T-helper 2 cell (primary cell): ENCODE measurements at places on chromosomes 3 and 15.

GRCh38 chr3:191301782-191302411 lies 27.3 kb upstream of the CCDC50 start:
- no peak for DNase-seq

DNA sequence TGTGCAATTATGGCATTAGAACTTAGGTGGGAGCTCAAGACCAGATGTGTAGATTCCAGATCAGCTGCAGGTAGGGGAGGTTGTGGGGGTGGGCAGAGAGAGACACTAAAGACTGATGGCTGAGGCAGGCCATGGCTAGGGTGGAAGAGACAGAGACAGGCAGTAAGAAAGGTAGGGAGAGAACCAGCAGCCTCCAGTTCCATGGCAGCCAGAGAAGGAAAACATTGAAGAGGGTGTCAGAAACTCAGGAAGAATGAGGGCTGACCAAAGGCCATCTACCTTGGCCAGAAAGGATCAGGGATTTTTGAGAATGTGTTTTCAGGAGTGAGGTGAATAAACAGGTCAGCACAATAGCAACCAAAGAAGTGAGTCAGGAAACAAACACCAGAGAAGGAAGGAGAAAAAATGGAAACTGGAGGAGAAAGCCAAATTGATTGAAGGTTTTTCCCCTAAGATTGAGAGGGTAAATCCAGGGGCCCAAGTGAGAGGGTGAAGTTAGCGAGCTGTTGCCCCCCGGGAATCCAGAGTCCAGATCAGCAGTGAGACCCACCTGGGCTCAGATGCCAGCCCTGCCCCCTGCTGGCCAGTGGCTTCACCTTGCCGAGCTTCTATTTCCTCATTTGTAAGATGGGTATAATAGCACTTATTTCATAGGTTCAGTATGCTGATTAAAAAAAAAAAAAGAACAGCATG lies 41.0 kb downstream of the ABHD2 start:
- DNase-seq, result peak; percentile 15

GRCh38 chr3:26768068-26768651 lies 145.6 kb downstream of the LRRC3B start:
- DNase-seq, result no peak

GRCh38 chr3:126040386-126040785 lies 43.5 kb downstream of the SLC41A3 start:
- DNase-seq, result no peak

GRCh38 chr3:186985661-186986364 lies 55.5 kb downstream of the ST6GAL1 start:
- no peak for DNase-seq

DNA sequence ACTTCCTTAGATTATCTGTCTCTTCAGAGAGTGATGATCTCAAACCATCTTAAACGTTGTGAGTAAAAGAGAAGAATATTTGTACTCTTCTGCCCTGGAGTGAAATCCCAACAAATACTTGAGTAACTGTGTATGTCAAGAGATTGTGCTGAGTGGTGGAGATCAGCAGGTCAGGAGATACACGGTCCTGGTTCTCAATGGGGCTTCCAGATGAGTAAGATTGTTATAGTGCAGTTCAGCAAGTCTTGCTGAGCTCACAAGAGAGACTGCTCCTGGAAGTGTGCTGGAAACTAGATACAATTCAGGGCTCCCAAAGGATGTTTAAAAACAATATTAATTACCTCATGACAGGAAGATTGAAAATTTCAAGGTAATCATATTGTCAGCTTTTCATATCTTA lies 184.3 kb downstream of the AKAP13 start:
- DNase-seq, result no peak

GRCh38 chr3:12316729-12317351 lies 28.0 kb downstream of the PPARG start:
- no peak for DNase-seq

DNA sequence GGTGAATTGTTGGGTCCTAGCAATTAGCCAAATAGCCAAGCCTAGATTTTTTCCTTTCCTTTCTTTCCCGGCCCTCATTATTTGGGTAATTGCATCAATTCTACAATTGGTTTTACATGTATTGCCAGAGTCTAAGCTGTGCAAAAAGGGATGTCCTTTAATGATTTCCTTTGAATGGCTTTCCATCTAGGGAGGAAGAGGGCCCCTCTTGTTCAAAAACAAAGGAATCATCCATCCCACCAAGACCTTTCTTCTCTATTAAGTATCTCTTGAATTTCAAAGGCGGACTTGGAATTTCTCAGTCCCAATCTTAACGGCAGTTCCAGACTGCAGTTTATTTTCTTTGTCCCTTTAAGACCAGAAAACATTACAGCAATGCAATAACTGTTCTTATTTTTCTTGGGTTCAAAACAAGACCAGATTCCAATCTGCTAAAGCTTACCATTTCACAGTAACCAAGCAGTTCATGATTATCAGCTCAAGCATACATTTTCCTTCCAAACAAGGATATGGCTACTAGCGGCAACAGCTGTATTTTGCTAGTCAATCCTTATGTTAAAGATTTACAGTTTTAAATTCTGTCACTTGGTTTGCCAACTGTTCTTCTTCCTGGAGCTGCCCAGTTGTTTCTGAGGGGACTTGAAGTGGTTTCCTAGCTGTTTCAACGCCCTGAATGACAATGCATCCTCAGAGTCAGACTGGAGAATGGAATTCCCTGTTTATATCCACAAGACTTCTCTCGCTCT lies 91.4 kb upstream of the LRIG1 start:
- no peak for DNase-seq

GRCh38 chr15:101528108-101528916 lies 38.8 kb upstream of the PCSK6 start:
- DNase-seq, result no peak

- DNase-seq, result peak; percentile 49
Measured at GRCh38 chr3:129161860-129162271, 1.0 kb upstream of the ISY1 start.

DNA sequence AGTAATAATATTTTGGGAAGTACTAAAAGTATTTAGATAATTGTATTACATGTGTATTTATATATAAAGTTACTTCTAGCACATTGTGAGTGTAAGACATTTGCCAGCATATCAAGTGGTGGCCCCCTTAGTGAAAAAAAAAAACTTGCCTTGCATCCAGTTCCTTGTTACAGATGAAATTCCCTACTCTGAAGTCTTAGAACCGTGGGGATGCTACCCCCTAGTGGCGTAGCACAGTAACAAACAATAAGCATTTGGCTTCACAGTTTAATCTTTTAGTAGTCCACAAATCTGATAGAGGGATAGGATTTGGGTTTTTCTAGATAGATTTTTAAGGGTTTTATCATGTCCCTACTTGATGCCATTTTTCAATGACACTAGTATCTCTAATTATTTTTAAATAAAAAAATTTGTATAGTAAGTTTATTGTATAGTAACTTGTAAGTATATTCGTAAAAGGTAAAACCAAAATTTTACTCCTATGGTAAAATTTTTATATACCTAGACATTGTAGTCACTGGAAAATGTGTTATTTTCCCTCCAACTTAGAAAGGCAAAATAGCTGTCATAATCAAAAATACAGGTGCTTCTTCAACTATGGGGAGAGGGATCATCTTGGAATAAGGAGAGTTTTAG lies 14.3 kb downstream of the SMC4 start:
- DNase-seq, result peak; percentile 55

- no peak for DNase-seq
Measured at GRCh38 chr3:67804089-67804488, 149.7 kb upstream of the SUCLG2 start.

GRCh38 chr15:28129231-28129848 lies 30.2 kb upstream of the OCA2 start:
- no peak for DNase-seq

GRCh38 chr3:166685246-166685645 lies 694.9 kb downstream of the ZBBX start:
- DNase-seq, result no peak

DNA sequence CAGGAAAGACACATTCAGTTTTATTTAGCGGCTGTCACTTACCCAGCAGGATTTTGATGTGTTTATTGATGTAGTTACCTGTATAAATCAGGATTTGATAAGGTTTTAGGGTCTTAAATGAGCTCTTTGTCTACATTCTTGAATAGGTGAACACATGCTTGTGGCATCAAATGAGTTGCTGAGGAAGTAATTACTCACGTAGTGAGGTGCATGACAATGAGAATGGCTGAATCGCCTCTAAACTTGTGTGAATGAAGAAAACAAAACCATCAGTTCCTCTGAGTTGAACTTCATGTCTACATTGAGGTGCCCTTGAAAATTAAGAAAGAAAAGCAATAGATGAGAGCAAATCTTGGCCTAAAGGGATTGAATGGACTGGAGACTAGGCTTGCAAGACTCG lies 245.6 kb upstream of the SATB1 start:
- no peak for DNase-seq

GRCh38 chr3:30370681-30371271 lies 235.6 kb upstream of the TGFBR2 start:
- DNase-seq, result no peak

DNA sequence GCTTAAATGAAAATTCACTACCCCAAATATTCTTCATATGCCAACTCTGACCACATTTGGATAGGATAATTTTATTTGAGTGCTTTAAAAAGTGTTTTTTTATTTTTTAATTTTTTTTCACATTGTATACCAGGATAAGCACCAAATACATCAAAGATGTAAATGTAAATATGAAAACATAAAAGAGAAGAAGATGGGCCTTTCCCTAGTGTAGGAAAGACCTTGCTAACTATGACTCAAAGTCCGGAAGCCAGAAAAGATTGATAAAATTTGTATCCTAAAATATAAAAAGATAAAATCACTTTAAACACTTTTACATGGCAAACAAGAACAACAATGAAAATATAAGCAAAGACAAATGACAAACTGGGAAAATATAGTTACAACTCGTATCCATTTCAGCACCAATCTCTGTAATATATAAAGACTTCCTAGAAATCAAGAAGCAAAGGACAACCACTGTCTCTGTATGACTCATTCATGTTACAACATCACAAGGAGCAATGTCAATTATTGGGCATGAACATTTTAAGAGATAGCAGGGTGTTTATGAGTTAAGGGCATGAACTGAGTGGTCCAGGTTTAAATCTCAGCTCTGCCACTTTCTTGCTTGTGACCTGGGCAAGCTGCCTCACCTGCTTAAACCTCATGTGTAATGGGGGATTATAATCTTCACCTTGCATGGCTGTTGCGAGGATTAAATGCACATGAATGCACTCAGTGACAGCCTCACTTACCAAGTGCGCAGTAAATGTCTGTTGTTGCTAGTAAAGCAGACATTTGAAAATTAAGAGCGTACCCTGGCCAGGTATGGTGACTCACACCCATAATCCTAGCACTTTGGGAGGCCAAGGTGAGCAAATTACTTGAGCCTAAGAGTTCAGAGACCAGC lies 25.3 kb upstream of the ARHGEF3 start:
- DNase-seq, result no peak

DNA sequence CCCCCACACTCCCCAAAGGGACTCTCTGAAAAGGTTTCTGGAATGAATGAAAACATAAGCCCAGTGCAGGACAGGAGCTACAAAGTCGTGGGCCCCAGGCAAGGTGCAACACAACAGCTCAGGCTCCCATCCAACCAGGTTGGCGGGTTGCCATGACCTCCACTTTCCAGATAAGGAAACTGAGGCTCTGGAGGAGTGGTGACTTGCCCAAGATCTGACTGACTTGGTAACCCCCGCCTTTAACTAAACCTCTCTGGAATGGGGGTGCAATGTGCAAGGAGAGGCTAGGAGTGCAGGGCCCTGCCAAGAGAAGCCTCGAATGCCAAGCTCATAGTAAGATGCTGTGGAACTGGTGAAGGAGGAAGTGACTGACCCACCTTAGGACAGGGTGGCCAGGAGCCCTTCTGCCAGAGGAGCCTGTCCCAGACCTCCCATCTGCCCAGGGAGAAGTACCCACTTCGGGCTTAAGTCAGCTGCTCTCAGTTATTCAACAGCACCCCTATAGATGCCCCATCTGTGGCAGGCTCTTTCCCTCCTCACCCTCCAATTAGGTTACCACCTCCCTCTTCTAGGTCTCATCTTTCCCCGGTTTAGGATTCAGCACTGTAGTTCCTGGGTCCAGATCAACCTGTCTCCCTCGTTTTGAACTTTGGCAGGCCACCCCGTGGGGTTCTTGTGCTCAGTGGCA lies 553 bp upstream of the TNNC1 start:
- no peak for DNase-seq

DNA sequence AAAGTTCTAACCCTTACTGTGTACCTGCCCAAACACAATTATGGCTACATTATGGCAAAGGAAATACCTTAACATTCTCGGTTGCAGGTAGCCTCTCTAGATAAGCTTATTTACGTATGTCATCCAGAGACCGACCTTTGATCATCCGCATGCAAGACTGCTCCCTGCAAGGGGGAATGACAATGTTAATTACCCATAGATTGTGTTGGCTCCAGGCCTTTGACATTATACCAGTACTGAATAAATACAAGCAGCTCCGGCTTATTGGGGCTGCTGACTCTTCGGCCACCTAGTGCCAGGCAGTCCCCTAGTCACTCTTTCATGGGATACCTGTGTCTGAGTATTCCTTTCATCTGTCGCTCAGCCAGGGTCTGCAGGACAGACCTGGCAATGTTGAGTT lies 223.5 kb downstream of the DTWD1 start:
- DNase-seq, result no peak

DNA sequence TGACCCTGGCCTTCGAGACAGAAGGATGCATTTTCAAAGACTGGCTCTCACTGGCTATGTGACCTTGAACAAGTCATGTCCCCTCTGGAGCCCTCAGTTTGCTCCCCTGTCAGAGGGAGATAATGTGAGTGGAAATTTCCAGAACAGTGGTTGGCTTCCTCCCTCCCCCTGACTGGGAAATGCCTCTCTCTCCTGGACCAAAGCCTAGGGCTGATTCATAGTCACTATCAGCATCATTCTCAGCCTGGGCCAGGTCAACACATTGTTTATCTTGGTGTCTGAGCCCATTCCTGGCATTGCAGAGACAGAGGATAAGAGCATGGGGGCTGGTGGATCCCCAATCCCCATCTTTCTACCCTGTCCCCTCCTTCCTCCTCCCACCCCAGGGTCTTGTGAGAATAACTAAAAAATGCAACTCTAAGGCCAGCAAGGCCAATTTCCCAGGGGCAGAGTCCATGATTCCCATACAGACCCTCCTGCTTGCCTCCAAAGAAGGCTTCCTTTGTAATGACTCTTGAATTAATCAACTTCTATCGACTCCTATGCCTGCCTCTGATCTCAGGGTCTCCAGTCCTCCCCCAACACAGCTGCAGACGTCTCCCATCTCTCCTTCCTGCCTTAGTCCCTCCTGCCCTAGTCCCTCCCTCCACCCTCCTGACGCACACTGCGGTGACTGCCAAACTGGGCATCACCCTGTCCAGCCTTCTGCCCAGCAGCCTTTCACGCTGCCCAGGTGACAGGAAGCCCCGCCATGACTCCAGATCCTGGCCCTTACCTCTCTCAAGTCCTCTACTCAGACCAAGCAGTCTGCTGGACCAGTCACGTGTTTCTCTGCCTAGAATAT lies 35.4 kb upstream of the CORO2B start:
- no peak for DNase-seq

GRCh38 chr15:82585072-82585471 lies 44.8 kb upstream of the RPS17 start:
- no peak for DNase-seq
